ENCODE measurements at places on chromosomes 3 and 15.

- peak; percentile 33 for DNase-seq
These were observed 125.0 kb downstream of the CHSY1 start for GRCh38 chr15:101126618-101127505.

DNA sequence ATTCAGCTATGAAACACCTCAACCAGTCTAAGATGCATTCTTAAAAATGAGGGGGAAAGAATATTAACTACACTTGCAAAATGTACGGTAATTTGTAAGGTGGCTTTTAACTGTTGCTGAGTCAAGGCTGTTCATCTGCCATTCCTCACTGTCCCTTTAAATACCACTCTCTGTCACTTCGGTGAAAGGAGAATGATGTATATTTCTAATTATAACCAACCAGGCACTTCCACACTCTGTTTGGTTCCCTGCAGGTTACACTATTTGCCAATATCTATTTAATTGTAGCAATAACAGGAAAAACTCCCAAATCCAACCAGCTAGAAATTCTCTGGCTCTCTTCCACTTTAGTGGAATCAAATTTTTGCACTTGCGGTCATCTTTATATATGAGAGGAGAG lies 70.5 kb upstream of the SLCO3A1 start:
- DNase-seq, result no peak

DNA sequence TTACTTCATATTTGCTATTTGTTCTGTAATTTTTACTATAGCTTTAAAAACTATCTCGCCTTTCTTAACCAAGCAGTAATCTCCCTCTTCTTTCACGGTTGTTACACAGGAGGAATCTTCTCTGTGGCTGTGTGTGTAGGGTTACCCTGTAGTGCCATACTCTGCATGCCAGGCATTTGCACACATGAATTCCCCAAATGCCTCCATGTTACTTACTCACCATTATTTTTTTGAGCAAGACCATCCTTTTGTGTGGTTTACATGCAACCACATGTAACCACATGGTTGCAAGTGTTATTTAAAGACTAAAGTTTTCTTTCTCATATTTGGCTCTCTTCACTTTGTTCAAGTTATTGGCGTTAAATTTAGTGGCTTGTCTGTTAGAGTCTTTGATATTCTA lies 45.5 kb downstream of the HPS3 start:
- no peak for DNase-seq

DNA sequence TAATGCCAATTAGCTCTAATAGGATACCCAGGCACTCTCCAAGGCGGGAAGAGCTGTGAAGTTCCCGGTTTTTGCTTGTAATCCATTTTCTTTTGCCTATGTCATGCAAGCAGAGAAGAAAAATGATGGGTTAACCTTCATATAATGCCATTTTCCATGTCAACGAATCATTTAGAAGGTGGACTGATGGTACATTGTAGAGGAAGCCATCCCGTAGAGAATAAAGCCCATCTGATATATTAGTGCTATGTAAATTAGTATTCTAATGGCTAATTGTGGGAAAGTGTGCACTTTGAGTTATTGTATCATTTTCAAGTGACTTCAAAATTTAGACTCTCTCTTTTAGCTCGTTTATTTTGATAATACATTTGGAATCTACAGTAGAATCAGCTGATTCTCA lies 509.1 kb downstream of the ROBO2 start:
- DNase-seq, result no peak

DNA sequence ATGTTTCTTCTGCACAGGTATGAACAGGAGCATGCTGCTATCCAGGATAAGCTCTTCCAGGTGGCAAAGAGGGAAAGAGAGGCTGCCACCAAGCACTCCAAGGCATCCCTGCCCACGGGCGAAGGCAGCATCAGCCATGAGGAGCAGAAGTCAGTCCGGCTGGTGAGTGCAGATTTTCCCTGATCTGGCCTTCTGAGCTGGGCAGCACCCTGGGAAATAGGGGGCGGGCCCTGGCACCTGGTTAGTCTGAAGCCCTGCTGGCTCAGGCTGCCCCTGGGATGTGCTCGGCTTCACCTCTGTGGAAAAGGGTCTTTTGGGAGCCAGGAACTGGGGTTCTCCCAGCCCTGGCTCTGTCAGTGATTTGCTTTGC lies 29.0 kb downstream of the CHCHD6 start:
- no peak for DNase-seq

DNA sequence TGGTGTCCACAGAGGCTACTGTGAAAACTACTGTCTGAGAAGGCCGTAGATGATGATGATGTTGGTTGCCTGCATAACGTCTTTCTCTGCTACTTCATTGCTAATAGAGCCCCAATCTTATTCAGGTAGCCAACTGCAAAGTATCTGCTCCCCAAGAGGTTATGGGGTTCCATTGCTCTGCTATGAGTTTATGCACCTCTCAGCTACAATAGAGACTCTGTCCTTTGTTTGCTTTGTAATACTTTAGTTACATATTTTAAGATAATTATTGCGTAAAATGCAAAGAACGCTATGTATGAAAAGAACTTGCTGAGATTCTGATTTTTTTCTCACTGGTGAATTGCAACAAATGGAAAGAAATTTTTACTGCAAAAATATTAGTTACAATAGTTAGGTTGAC lies 27.8 kb upstream of the GMPPB start:
- no peak for DNase-seq

DNA sequence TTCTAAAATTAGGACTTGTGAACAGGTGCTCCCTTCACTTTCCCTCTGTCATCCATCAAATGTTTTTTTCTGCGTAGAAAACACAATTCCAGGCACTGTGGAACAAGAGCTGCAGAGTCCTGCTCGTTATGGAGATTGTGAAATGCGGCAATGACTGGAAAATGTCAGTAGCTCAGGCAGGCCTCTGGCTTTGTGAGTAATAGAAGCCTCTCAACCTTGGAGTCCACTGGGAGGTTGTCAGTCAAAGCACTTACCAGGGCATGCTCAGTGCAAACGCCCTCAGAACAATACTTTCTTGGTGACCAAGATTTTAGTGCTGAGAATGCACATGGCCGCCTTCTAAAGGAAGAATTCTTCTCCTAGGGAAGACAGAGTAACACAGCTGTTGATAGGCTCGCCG lies 26.7 kb upstream of the MED12L start:
- DNase-seq, result no peak

GRCh38 chr3:84965141-84965540 lies 6.4 kb downstream of the CADM2 start:
- no peak for DNase-seq

DNA sequence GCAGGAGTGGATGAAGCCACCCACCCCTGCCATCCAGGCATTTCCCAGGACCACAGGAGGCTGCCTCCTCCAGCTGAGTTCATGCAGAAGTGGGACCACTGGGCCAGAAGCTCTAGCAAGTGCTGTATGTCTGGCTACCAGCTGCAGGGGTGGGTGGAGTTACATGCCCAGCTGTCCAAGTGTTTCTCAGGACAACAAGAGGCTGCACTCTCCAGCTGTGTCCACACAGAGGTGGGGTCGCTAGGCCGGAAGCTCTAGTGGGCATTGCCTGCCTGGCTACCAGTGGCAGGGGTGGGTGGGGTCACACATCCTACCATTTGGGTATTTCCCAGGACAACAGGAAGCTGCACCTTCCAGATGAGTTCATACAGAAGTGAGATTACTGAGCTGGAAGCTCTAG lies 234.0 kb upstream of the PPP2R3A start:
- no peak for DNase-seq

GRCh38 chr15:52559575-52559974 lies 9.3 kb downstream of the ARPP19 start:
- no peak for DNase-seq

GRCh38 chr3:194014756-194015155 lies 121.2 kb upstream of the HES1 start:
- no peak for DNase-seq

- DNase-seq, result no peak
These were observed 105.8 kb upstream of the C15orf61 start for GRCh38 chr15:67415181-67415580.

- peak; percentile 32 for DNase-seq
These were observed 533 bp upstream of the SMAD3 start for GRCh38 chr15:67064607-67065530.

DNA sequence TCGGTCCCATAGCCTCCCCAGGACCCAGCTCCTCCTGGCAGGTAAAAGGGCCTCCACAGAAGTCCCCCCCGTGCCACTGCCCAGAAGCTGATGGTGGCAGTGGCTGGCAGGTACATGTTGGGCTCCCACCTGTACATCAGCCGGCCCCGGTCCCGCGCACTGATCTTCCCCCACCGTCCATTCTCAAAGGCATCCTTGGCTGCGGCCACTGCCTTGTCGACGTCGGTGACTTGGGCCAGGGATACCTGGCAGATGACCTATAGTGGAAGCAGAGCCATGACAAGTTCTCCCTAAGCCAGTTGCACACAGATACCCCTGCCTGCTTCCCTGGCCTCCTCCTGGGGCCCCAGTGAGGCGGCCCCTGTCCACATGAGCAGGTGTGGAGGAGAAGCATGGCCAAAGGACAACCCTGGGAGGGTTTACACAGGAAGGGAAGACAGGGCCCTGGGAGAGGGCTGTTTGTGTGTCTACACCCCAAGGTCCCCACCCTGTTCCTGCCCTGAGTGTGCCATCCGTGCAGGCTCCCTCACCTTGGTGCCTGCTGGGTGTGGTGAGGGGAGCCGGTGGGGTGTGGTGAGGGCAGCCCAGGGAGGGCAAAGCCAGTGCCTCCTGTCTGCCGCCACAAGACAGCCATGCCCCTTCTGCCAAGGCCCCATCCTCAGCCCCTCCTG lies 44.8 kb downstream of the ALDH1L1 start:
- DNase-seq, result no peak

DNA sequence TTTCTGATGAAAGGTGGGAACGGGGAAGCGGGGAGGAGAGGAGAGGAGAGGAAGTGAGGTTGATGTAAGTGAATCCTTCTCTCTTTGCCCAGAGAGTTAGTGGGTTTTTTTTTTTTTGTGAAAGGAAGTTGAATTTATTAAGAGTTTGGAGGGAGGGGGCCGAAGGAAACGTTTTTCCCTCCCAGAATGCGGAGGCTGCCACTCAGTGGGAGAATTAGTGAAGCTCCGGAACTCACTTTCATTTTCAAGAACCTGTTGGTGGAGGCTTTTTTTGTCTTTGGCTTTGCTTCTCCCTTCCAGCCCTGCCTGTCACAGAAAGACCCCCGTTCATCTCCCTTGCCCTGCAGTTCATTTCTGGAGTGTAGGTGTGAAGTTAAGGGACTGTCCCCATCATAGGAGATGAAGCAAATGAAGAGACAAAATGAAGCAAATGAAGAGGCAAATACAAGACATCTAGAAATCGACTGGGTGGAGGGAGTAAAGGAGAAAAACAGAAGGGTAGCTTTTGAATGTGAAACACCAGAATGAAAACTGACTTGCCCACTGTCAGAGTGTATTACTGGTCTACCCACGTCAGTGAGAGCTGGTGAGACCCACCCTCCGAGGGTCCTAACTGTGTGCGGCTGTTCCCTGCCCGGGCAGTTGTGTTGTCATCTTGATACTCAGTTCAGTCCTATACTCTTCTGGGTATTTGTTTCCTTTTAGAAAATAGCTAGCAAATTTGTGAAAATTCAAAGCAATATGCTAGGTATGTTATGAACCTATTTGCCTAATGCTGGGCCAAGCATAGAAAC lies 91.5 kb downstream of the ITPR1 start:
- no peak for DNase-seq

- no peak for DNase-seq
These were observed 311.1 kb upstream of the KCNH8 start for GRCh38 chr3:18837137-18837755.

DNA sequence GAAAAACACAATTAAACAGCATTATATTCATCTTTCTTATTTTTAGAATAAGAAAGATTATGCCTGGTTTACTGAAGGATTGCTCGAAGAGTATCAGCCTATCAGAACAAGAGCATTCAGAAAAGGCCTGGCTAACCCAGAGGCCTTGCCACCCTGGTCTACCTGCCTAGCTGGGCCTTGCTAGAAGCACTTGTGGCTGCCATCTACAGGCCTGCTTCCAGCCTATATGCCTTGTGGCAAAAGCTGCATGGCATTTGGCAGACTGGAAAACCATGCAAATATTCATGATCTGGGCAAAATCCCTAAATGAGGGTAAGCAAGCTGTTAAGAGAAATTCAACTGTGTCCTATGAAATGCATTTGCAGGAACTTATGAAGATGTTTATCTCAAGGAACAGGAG lies 9.3 kb upstream of the ATP13A4 start:
- DNase-seq, result no peak

DNA sequence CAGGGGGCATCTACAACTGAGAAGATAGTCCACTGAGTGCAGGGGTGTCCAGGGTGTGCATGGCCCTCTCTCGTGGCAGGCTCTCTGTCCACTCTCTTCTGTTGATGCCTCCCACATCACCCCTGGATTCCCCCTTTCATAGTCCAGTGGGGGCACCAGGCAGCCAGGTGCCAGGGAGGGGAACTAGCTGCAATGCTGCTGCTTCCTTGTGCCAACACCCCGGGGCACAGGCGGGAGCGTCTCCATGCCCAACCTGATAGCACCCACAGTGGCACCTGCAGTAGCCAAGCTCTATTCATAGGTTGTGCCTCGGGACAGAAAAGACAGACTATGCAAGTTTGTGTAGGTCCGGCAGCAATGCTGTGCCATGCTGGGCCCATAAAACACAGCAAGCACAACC lies 11.7 kb downstream of the DUOX2 start:
- DNase-seq, result no peak

DNA sequence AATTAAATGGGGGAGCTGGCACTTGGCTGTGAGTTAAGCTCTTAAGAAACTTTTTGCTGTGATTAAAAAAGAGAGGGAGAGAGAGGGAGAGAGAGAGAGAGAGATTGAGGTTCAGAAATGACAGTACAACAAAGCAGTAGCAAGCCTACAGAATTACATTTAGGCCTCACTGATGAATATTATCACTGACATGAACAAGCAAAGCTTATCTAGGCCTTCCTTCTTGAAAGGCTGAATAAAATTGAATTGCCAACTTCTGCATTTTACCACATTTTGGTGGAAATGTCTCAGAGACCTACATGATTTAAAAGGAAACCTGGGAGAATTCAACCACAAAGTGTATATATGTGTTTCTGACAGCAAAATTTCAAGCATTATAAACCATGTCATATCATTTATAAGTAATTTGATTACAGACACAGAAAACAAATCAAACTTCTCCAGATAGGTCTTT lies 530.8 kb downstream of the SOX2 start:
- DNase-seq, result no peak

- DNase-seq, result no peak
These were observed 201.8 kb upstream of the TPM1 start for GRCh38 chr15:62840526-62841268.

DNA sequence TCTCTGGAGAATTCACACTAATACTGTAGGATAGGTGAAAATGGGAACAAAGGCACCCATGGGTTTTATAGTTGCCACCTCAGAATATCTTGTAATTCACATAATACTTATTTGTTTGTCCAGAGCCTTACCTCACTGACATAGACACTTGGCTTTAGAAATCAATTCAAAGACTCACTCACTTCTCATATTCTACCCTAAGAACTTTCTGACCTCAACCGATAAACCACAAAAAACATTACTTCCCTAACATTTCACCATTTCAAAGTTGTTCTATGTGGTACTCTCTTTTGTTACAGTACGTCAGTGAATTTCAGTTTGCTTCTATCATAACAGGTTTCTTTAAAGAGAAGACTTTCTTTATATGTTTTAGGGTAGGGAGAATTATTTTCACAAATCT lies 359.3 kb downstream of the IGSF11 start:
- DNase-seq, result no peak

GRCh38 chr15:33310481-33311311 lies at the start of gene RYR3:
TSS of gene RYR3 (plus strand) at chr15:33310967. CDS start at chr15:33311046, 79 bp downstream.
- no peak for DNase-seq
